Progenitor cell of endocrine pancreas (in vitro differentiated cells): ENCODE measurements at places on chromosomes 2 and 18. TPM values are rescaled to one million over a fixed set of nuclear protein-coding genes. Genes with fewer than 3 reads are reported as not detected.

C1QL2 gene
- 0.14 and 0.24 TPM in 2 replicates for total RNA-seq

BARD1 gene
- 27.8 and 29.1 TPM in 2 replicates for total RNA-seq

UGT1A8 gene
- total RNA-seq, result not detected in 2 replicates

AKAIN1 gene
- not detected in 2 replicates for total RNA-seq

DNA sequence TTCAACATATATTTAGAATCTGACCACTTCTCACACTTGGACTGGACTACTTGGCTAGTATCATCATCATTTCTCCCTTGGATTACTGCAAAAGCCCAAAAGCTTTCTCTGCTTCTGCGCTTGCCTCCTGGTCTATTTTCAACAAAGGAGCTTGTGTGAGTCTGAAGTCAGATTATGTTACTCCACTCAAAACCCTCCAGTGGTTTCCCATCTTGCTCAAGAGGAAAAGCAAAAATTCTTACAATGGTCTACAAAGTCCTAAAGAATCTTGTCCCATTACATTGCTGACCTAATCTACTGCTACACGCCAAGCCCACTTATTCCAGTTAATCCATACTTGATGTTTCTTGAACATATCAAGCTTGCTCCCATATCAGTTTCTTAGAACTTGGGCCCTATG, 9.6 kb downstream of the PREPL start:
- no peak for DNase-seq
- no peaks in the 10 kb centered on the region for H3K4me1 ChIP-seq
- no peak overlapping the region for H3K4me3 ChIP-seq
- peak overlapping the region; percentile 11 for H3K27ac ChIP-seq

GRCh38 chr18:29096079-29096770, 919.3 kb upstream of the CDH2 start:
- H3K36me3 ChIP-seq, result no peaks in the 10 kb centered on the region
- no peaks in the 10 kb centered on the region for H3K27me3 ChIP-seq
- no peak for DNase-seq
- H3K4me1 ChIP-seq, result peaks cover 18% of the 10 kb centered on the region
- no peak overlapping the region for H3K27ac ChIP-seq
- H3K4me3 ChIP-seq, result no peak overlapping the region

GRCh38 chr2:36675579-36676282, 20.8 kb upstream of the VIT start:
- H3K36me3 ChIP-seq, result no peaks in the 10 kb centered on the region
- no peak overlapping the region for H3K27ac ChIP-seq
- H3K27me3 ChIP-seq, result no peaks in the 10 kb centered on the region
- H3K4me1 ChIP-seq, result peaks cover 7% of the 10 kb centered on the region

GRCh38 chr2:16321872-16322271, 343.8 kb downstream of the CYRIA start:
- no peak overlapping the region for H3K27ac ChIP-seq
- peaks cover 8% of the 10 kb centered on the region for H3K4me1 ChIP-seq
- no peak for DNase-seq
- H3K27me3 ChIP-seq, result peaks cover 30% of the 10 kb centered on the region

DNA sequence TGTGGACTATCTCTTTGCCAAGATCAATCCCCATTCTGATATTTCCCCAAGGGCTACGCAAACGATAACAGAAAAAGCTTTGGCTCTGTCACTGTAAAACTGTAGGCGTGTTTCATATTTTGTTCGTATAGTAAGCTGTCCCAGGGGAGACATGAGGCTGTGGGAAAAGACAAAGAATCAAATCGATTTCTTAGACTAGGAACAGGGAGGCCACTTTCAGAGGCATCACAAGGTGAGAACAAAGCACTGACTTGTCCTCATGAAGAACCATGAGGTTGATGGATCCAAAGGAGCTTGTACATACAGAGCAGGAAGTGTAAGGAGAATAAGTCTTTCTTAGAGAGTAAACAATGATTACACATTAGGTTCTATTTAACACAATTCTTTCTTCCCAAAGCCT, 255.7 kb downstream of the HNMT start:
- H3K4me3 ChIP-seq, result no peak overlapping the region
- no peak overlapping the region for H3K27ac ChIP-seq
- no peaks in the 10 kb centered on the region for H3K4me1 ChIP-seq
- no peaks in the 10 kb centered on the region for H3K27me3 ChIP-seq

DNA sequence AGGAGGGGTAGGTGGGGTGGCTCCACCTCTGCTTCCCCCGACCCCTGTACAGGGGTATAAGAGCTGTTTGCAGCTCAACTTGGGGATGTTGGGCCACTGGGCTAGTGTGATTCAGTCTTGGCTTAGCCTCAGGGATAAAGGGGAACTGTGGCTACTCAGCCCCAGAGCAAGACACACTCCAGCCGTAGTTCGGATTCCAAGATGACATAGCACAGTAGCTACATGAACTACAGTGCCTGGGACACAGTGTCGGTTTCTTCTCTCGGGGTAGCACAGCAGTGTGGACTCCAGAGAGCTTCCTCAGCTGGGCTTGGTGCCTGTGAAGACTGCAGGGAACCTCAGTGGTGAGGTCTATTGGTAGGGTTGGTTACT, 21.1 kb downstream of the CARF start:
- DNase-seq, result no peak
- H3K27me3 ChIP-seq, result no peaks in the 10 kb centered on the region
- H3K4me1 ChIP-seq, result no peaks in the 10 kb centered on the region
- H3K4me3 ChIP-seq, result no peak overlapping the region
- no peak overlapping the region for H3K27ac ChIP-seq

DNA sequence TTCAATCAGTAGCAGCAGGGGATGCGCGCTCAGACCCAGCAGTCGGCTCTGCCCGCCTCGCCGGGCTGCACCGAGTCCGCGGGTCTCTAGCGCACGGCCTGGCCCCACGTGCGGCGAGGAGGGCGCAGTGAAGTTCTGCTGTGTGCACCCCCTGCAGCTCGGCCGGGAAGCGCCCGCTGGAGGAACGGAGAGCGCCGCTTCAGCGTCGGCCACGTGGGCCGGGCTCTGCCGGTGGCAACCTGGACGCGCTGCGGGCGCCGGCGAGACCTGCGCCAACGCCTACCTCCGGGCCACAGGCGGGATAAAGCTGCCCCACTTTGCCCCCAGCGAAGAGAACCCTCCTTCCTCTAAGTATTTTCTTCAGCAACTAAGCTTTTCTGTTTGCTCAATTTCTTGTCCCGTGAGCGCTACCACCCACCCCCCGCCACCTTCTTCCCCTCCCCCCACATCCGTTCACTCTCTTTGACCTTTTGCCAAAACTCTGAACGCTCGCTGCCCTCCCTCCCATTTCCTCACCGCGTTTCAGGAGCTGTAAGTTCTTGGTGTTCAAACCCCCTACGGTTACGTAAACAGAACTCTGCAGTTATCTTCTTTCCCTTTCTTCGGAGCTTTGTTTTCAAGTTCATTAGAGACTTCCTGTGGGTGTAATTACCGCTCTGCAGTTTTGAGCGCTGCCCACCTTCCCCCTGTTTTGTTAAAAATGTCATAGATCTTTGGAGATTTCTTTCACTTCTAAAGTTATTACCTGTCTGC, 42.6 kb upstream of the EDAR start:
- H3K36me3 ChIP-seq, result no peaks in the 10 kb centered on the region
- H3K27me3 ChIP-seq, result no peaks in the 10 kb centered on the region
- peaks cover 17% of the 10 kb centered on the region for H3K4me1 ChIP-seq
- H3K4me3 ChIP-seq, result peak overlapping the region; percentile 68
- peak overlapping the region; percentile 81 for H3K27ac ChIP-seq
- peak; percentile 43 for DNase-seq

DNA sequence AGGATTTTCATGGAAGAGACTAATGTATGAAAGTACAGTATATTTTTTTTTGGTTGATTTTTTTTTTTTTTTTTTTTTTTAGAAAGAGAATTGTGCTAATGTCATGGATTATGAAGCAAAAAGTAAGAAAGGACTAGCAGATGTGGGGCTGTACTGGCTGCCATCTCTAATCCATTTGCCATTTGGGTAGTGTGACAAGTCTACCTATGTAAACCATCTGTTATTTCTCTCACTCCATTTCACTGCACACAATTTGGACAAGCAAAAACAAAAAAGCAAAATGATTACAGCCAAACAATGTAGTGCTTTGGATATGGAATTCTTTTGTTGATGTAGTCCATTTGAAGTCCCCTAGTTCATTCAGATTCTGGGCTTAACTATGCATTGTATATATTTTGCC, 1355.4 kb downstream of the LRP1B start:
- H3K4me1 ChIP-seq, result peaks cover 3% of the 10 kb centered on the region
- no peaks in the 10 kb centered on the region for H3K36me3 ChIP-seq
- H3K27ac ChIP-seq, result no peak overlapping the region
- no peak for DNase-seq
- H3K27me3 ChIP-seq, result no peaks in the 10 kb centered on the region
